NCI-H2171 (cell line): ENCODE measurements at places on chromosomes 4 and X.

DNA sequence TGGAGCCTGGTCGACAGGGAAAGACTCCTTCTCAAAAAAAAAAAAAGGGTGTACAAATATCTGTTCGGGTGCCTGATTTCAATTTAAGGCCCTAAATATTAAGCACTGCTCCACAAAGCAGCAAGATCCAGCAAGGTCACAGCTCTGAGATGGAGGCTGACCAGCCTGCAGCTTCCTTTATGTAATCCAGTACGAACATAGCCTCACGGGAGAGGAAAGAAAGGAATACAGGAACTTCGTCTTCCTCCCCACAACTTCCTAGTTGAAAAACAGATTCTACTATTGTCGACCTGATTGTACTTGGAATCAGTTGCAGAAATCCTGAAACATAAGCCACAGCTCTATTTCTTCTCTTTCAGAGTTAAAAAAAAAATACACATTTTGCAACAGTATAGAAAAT, 53.5 kb upstream of the TBC1D9 start:
- no peak for DNase-seq

DNA sequence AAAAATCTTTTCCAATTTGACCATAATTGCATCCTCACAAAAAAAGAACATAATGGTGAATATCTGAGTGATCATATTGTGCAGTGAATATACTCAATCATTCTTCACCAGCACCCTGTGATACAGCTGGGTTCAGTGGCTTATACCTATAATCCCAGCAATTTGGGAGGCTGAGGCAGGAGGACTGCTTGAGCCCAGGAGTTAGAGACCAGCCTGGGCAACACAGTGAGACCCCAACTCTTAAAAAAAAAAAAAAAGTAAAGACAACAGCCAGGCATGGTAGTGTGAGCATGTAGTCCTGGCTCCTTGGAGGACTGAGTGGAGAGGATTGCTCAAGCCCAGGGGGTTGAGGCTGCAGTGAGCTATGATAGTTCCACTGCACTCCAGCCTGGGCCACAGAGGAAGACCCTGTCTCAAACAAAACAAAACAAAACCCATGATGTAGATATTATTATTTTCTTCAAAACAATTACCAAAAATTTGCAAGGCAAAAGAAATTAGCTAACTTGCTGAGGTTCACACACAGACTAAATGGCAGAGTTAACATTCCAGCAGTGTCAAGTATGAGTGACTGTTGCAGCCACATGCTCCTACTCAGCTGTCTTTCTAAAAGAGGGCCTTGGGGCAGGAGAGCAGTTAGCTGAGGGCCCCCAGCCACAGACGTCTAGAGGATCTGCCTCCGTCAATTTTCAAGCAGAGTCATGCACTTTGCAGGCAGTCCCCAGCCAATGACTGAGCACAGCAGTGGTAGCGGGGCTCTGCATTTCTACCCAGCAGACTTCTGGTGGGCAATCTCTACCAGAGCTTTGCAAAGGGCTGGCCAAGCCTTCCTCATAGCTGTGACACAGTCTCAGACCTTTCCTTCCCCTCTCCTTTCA, 33.4 kb downstream of the ADGRA3 start:
- DNase-seq = no peak

DNA sequence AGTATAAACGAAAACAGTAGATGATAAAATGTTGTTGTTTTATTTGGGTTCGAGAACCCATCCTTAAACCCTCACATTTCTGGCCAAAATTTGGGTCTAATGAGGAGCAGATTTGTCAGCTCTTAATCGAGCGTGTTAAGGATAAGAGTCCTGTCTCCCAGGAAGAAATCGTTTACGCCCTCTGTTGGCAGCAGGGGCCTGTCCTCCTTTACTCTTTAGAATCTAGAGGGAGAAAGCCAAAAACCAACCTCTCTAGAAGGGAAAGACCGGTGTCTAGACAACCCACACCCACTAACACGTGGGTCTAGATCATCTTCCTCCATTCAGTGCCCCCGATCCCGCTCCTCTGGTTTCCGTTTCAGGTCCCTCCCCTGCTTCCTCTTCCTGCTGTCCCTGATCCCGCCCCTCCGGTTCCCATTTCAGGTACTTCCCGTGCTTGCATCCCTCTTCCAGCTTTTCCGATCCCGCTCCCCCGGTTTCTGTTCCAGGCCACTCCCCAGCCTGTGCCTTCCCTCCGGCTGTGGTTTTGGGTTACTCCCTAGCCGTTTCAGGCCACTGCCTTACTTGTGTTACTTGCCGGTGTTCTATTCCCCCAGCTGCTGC, 339.1 kb downstream of the PAPSS1 start:
- peak; percentile 13 for DNase-seq

- DNase-seq = no peak
Observed at GRCh38 chr4:120319046-120319767, 252.6 kb upstream of the MAD2L1 start.

DNA sequence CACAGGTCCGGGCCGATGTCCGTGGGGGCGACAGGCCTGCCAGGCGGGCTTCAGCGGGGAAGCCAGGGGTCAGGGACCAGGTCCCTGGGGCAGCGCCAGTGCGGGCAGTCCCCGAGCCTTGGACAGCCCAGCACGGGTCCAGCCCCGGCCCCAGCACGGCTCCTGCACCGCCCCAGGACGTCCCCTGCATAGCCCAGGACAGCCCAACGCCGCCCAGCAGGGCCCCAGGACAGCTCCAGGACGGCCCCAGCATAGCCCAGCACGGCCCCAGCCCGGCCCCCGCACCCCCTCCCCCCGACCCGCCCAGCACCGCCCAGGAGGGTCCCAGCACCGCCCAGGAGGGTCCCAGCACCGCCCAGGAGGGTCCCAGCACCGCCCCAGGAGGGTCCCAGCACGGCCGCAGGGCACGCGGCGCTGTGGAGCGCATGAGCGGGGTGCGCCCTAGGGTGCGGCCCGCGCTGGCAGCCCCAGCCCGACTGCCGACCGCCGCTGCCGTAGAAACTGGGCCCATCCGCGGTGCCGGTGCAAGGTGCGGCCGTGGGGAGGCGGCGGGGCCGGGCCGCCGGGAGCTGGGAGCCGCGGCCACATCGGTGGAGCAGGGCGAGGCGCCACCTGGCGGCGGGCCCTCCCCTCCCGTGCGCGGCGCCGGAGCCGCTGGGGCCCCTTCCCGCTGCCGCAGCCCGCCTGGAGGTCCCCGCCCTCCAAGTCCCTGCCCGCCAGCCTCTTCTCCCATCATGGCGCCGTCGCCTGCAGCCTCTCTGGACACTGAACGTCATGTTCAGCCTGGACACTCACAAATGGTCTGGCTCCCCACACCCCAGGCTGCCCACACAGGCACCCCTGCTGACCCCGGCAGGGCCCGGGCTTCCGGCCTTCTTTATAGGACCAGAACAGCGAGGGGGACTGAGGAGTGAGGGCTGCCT, 106.8 kb upstream of the NKX1-1 start:
- peak; percentile 2 for DNase-seq

- DNase-seq = no peak
Observed at GRCh38 chrX:38081909-38082308, 75.6 kb downstream of the SYTL5 start.

GRCh38 chr4:5800496-5800895, 89.5 kb downstream of the EVC start:
- no peak for DNase-seq

DNA sequence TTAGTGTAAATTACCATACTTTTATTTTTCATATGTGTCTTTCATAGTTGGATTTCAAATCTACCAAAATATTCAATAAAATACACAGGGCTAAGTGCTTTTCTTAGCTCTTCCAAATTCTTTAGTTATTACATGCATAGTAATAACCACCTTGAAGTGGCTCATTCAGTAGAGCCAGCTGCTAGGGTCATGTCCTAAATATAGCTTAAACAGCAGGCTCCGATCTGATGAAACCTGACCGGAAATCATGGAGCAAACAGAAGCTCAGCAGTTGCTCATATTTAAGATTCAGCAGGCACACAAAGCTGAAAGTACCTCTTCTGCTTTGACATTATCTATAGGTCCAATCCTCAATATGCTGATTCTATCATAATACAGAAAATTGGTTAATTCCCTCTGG, 1470.4 kb downstream of the ADGRL3 start:
- DNase-seq = no peak

DNA sequence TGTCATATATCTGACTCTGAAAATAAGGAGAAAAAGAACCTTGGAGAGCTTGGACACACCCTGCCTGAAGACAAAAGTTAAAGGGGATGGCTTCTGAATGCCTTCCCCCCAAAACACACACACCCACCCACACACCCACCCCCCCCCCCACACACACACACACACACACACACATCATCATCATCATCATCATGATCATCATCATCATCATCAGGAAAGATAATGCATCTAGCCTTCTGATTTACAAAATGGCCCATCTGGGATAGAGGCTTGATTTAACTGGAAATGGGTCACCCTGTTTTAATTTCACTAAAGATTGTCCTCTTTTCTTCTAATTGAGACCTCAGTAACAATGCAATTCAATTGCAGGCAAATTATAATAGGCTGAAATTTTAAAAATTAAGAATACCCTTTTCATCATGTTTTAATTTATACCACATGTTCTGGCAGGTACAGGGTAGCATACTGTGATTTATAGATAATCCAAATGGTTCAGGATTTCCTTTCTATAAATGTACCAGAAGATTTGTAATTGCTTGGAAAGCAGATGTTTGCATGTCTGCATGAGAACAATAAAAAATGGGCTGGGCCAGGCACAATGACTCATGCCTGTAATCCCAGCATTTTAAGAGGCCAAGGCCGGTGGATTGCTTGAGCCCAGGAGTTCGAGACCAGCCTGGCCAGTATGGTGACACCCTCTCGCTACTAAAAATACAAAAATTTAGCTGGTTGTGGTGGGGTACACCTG, 56.5 kb downstream of the TRIM2 start:
- DNase-seq = no peak
